NCI-H1417 treated with DMSO at 0.1 percent for 48 hours (cell line): ENCODE measurements at places on chromosomes 12 and 14.

DNA sequence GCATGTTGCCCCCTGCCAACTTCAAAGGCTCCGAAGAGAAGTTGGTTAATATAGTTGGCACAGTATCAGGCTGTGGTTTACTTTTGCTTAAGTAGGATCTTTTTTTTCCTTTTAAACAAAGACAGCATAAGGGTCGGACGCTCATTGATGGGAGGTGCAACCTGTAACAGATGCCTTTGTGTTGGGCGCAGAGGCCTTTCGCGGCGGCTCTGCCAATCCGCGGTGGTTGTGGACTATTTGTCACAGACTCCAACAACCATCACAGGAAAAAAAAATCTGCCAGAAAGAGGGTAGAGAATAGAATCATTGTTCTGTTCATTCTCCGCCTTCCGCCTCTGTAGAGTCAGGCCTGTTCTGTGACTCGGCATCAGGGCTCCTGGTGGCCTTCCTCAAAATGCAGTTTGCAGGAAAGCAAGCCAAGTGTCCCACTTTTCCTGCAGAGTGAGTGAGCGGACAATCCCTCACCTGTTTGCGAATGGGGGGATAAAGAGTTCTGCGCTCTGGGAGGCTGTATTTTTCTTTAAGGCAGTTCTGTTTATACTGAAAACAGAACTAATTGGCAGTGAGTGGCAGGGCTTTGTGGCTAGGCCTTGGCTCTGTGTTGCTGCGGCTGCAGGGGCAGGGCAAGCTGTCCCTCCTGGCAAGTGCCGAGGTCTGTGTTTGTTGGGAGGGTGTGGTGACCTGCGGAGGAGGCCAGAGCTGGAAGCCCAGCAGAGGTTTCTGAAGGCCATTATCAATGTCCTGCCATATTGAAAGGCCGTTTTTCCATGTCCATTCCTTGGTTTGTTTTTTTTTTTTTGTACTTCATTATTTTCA, 83.0 kb upstream of the PIWIL1 start:
- no peak for DNase-seq

GRCh38 chr14:79786522-79786921, 424.8 kb downstream of the DIO2 start:
- no peak for DNase-seq

DNA sequence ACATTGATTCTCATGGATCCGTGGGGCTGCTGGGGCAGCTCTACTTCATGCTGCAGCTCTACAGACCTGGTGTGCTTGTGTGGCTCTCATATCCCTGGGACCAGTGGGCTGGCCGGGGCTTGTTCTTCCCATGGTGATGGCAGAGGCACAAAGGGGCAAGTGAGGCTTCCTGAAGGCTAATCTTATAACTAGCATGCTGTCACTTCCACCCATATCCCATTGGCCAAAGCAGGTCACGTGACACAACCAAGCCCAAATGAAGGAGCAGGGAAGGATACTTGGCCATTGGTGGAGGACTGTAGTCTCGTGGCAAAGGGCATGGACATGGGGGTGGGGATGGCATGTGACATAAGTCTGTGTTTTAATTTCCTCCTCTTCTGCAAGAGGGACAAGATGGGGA, 9.9 kb downstream of the PLBD2 start:
- DNase-seq: no peak

DNA sequence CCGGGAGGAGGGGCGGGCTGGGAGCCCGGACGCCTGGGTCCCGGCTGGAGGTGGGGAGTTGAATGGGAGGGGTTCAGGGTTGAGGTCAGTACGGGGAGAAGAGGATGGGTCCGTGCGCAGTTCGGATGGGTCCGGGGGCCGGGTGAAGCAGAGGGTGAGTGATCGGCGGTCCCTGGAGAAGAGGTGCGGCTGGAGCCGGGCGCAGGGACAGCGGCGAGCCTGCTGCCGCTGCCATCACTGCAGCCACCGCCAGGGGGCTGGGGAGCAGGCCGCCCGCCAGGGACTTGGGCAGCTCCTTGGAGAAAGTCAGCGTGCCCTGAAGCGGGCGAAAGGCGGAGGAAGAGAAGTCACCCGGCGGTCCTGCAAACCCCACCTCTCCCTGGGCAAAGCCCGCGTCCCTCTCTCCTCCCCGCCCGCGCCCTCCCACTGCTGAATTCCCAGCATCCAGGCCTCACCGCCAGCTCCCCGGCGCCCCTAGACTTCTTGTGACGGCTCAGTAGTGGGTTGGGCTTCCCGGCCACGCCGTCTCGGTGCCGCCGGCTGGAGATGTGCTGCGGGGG, 6.0 kb upstream of the GPR84 start:
- no peak for DNase-seq

DNA sequence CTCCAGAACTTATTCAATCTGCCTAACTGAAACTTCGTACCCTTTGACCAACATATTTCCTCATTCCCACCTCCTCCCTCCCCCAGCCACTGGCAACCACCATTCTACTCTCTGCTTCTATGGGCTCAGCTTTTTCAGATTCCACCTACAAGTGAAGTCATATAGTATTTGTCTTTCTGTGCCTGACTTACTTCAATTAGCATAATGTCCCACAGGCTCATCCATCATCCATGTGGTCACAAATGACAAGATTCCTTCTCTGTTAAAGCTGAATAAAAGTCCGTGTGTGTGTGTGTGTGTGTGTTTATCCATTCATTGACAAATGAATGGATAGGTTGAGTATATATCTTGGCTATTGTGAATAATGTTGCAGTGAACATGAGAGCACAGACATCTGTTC, 1.3 kb upstream of the C14orf39 start:
- DNase-seq: no peak

DNA sequence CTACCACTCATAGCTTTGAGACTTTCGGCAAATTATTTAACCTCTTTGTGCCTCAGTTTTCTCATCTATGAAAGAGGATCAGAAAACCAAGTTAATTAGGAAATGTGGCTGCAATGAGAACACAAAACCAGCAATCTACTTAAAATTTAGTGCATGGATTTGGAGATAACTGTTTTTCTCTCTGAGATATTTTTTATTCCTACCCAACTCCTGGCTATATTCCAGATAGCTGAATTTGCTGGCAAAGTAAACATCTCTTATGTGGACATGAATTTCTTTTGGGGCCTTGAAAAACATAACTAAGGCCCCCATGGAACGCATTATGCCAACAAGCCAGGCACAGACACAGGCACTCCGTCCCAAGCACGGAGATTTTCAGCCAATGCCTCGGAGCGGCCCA, 53.4 kb upstream of the FOXN3 start:
- DNase-seq: no peak

- DNase-seq: no peak
These were observed 94.8 kb downstream of the ATF7IP start for GRCh38 chr12:14460212-14460841.

DNA sequence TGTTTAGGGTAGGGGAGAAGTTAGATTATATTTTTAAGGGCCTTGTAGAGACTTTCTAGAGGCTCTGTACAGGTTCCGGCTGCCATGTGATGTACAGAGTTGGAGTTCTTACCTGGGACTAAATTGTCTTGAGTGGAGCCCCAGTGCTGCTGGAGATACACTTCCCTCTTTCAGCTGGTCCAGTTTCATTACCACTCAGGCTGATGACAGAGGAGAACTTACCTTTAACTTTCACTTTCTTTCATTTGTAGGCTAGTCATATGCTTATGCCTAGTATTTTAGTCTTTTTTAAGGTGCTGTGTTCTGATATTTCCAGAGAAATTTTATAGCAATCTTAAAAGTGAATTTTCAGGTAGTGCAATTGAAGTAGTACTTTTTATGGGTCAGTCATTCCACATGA, 117.3 kb downstream of the ERC1 start:
- no peak for DNase-seq

GRCh38 chr12:31474751-31475150, 116.2 kb downstream of the DENND5B start:
- peak; percentile 7 for DNase-seq

DNA sequence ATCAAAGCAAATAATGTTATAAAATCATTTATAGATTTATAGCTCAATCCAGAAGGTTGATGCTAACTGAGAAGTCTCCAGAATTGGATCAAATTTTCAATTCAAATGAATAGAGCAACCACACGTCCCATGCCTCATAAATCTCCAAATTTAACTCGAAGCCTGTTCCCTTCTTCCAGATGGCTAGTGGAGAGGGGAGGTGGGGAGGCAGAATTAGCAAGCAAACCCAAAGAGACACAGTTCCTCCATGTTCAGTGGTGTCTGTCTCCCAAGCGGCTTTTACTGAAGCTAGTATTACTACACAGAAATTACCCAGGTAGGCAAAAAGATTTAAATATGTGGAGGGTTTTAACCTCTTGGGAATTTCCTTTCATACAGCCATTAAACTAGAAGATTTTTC, 65.8 kb downstream of the DUSP6 start:
- no peak for DNase-seq

DNA sequence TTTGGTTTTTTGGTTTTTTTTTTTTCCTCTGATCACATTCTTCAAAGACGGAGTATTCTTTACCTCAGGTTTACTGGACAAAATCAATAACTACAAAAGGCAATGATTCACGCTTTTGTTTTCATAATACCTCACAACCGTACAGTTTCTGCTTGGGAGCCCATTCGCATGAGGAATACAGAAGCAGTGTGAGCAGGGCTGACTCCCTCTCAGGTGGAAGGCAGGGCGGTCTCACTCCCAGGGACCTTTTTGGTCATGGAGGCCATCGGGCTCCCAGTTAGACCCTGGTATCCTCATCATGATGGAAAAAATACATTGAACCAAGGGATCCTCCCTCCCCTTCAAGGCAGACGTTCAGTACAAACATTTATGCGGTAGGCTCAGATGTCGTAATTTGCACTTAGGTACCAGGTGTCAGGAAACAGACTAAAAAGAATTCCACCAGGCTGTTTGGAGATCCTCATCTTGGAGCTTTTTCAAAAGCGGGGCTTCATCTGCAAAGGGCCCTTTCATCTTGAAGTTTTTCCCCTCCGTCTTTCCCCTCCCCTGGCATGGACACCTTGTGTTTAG, 19.0 kb upstream of the TIGAR start:
- no peak for DNase-seq

DNA sequence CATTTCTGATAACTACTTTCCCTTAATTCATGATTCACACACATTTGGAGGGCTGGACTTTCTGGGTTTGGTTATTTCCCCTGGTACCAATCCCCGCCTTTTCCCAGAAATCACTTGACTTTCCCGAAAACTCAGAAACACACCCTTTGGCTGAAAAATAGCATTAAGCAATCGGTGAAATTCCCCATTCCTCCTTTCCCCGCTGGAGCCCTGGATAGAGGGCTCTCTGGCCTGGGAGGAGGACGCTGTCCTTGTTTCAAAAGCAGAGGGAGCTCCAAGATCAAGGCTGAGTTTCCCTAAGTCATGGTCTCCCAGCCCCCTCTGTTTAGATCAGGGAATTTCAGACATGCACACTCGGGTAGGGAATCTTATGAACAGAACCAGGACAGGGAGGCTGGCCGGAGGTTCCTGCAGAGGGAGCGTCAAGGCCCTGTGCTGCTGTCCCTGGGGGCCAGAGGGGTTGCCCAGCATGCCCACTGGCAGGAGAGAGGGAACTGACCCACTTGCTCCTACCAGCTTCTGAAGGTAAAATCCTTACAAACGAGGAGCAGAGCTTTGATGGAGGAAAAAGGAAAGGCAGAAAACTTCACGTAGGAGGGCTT, at the start of gene C1S:
Gene C1S, plus strand, starts transcription at position 366 of the 602 bp plus-strand sequence. CDS start 1,195 bp downstream, outside the sequence.
- no peak for DNase-seq

- no peak for DNase-seq
These were observed 89.0 kb downstream of the RFX4 start for GRCh38 chr12:106671840-106672239.

GRCh38 chr14:74429221-74429691, 3.2 kb upstream of the SYNDIG1L start:
- no peak for DNase-seq

- DNase-seq: no peak
These were observed 36.3 kb downstream of the BEST3 start for GRCh38 chr12:69662764-69663163.

GRCh38 chr12:50617657-50618056, 112.9 kb downstream of the DIP2B start:
- no peak for DNase-seq

- DNase-seq: no peak
These were observed 2.1 kb downstream of the MYL6 start for GRCh38 chr12:56160193-56160763.

- no peak for DNase-seq
These were observed 163.2 kb upstream of the C14orf180 start for GRCh38 chr14:104416383-104416782.

DNA sequence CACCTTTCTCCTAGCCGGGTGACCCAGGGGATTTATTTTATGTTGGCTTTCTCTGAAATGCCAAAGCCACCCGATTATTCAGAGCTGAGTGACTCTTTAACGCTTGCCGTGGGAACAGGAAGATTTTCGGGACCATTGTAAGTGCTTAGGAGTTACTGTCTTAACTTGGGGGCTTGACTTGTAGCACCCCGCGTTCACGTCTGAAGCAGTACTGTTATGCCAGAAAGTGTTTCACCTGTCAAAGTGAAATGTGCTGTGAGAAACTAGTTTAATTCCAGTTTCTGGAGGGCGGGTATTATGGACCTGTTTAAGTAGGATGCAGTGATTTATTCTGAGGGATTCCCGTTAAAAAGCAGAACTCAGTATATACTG, 218 bp downstream of the LYSET start:
- no peak for DNase-seq

- DNase-seq: peak; percentile 50
These were observed 456.2 kb downstream of the FOXG1 start for GRCh38 chr14:29222671-29223268.

DNA sequence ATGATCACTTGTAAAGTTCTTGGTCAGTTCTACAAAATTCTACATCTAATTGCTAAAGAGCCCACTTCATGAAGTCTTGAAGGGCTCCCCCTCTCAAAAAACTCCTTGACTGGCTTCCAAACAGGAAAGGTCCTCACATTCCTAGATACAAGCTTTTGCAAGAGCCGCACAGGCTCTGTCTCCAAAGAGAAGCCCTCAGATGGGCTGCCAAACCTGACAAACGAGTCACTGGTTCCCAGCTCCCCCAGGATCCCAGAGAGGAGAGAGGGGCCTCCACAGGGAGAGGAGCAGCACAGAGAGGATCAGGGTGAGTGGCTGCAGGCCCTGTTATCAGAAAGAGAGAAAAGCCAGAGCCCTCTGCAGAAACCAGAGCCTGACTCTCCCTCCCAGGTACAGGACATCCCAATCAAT, 5.8 kb downstream of the NID2 start:
- DNase-seq: no peak

GRCh38 chr14:83607682-83608081, 1922.3 kb upstream of the FLRT2 start:
- no peak for DNase-seq

GRCh38 chr12:122790393-122791075, 16.2 kb downstream of the CCDC62 start:
- DNase-seq: no peak

- no peak for DNase-seq
These were observed 20.6 kb downstream of the RASSF8 start for GRCh38 chr12:25979059-25979458.

DNA sequence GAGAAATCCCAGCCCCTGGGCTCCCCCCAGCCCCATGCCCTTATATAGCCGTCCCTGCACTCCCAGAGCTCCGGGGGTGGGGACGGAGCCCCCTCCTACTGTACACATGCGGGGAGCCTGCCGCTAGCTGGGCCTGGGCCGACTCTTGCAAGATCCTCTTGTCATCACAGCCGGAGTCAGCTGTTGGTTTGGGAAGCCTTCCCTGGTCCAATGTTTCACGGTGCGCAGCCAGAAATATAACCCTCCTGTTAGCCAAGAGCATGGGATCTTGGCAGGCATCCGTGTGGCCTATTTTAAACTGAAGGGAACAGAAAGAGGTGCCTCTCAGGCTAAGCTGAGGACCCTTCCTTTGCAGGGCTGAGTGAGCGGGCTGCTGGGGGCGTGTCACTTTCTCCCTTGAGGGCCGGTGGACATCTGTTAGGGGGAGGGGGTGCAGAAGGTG, 175.3 kb downstream of the TSPAN9 start:
- DNase-seq: no peak

- no peak for DNase-seq
These were observed 63.1 kb upstream of the SOX5 start for GRCh38 chr12:24012528-24012927.
